ENCODE measurements at places on chromosomes 1 and 21.

GRCh38 chr21:41722052-41723018, 44.5 kb downstream of the RIPK4 start:
- no peak for DNase-seq

GRCh38 chr1:3678361-3679097, 26.2 kb downstream of the TP73 start:
- DNase-seq: no peak

DNA sequence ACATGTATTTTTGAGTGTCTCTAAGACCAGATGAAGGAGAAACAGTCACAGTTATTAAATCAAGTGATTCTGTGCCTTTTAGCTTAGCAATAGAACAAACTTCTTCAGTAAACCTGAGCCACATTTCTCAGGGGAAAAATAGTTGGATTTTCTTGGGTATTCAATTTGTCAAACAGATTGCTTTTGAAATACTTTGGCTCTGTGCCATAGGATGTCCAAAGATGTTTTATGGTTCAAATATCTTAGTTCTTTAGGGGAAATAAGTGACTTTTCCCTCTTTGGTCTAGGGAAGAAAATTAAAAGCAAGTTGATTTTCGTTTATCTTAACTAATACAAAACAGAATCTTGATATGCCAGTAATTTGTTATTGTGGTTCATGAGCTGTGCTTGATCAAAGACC, 125.9 kb downstream of the ATP5PO start:
- DNase-seq: no peak

DNA sequence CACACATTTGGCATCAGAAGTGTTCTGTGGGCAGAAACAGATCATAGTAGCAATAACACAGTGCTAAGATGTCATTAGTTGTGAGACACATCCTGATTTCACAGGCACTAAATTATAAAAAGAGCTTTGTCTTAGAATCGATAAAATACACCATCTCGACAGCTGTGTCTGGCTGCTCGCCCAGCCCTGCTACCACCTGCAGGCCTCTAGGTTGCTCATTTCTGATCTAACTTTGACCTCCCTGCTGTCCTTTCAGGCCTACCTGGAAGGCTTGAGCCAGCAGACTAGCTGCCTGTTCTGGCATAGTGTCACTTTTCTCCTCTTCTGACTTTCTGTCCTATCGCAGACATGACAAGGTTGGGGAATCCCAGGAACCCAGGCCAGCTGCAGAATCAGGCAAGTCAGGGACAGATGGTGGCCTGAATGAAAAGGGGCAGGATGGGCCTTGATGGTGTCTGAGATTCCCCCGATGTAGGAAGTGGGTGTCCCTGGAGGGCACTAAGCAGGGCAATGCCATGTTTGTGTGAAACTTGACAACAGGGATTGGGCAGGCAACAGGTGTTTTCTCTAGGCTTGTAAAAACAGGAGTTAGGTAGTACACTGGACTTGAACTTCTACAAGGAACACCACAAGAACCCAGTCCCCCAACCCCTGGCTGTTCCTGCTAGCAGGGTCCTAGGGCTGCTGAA, 66.6 kb upstream of the RHOU start:
- DNase-seq: no peak

- DNase-seq: no peak
Observed at GRCh38 chr1:149903836-149904491, 4.6 kb downstream of the BOLA1 start.

DNA sequence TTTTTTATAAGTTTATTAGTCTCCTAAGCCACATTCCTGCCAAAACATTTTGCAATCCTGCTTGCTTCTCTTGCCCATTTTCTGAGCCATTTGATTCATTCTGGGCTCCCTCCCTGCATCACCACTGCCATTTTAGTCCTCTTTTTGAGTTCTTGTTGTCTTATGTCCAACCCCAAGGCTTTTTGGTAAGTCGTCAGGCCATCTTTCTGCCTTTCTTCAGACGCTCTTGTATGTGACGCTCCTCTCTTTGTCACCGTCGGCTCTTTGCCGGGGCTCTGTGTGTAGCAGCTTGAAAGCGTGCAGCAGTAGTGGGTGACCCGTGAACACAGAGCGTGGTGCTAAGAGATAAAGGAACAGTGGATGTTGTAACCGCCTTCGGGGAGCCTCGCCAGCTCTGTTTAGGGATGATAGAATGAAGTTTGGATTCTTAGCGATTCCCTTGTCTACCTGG, 14.6 kb downstream of the HUNK start:
- DNase-seq: peak; percentile 85

DNA sequence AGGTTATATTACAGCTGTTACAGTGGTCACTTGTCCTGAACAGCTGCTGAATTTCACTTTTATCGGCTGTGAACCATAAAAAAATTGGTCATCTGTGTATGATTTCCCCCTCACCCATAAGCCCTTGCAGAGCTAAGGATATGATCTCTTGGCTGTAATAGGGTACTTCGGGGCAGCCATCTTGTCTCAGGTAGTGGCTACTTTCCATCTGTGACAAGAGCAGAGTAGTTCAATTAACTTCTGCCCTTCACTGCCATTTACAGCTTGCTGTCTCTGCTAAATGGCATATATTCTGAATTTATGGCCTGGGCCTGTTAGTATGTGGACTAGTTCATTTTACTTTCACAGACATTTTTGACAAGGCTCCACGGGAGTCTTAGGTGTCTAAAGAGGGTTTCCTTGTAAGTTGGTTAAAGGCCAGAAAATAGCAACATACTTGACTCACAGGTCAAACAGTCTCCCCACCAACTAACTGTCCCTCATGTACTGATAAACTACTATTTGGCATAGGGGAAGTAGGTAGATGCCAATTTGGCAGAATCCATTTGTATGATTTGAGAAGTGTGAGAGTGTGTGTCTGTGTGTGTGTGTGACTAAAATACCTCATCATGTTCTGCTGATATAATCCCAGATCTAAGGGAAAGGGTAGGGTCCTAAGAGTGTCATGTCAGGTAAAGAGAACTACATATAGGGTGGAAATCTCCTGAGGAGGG, 151.6 kb downstream of the KCTD3 start:
- no peak for DNase-seq

DNA sequence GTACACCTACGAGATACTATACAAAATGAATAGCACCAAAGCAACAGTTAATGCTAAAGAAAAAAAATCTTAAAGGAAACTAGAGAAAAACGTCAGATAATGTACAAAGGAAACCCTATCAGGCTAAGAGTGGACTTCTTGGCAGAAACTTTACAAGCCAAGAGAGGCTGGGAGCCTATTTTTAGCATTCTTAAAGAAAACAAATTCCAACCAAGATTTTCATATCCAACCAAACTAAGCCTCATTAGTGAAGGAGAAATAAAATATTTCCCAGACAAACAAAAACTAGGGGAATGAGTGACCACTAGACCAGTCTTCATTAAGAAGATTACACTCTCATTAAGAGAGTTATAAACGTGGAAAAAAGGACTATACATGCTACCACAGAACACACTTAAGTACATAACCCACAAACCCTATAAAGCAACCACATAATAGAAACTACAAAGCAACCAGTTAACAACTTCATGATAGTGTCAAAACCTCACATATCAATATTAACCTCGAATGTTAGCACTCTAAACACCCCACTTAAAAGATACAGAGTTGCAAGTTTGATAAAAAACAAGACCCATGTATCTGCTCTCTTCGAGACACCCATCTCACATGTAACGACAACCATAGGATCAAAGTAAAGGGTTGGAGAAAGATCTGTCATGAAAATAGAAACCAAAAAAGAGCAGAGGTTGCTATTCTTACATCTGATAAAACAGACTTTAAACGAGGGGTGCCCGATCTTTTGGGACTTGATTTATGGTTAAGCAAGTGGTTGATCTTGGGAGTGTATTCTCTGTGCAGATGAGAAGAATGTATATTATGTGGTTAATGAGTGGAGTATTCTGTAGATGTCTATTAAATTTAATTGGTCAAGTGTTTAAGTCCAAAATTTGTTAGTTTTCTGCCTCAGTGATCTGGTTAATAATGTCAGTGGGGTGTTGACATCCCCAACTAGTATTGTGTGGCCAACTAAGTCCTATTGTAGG, 1301.4 kb downstream of the PLA2G4A start:
- no peak for DNase-seq

GRCh38 chr1:118960567-118961136, 27.5 kb downstream of the TBX15 start:
- no peak for DNase-seq

DNA sequence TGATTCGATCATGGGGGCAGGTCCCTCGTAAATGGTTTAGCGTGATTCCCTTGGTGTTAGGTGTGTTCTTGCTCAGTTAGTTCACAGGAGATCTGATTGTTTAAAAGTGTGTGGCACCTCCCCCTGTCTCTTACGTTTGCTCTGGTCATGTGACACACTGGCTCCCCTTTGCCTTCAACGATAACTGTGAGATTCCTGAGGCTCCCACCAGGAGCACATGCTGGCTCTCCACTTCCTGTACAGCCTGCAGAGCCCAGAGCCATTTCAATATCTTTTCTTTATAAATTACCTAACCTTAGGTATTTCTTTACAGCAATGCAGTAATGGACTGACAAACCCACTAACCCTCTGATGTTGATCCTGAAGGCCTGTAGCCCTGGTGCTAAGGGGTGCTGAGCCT, 141.9 kb downstream of the FCRL5 start:
- no peak for DNase-seq

Data from skin of body (tissue), 3 donors.